CD4-positive, alpha-beta T cell treated with Interleukin-17A for 4 hours (primary cell): ENCODE measurements at places on chromosomes 11 and 22.

GRCh38 chr22:47199261-47199978 lies 437.0 kb downstream of the TBC1D22A start:
- DNase-seq = no peak

DNA sequence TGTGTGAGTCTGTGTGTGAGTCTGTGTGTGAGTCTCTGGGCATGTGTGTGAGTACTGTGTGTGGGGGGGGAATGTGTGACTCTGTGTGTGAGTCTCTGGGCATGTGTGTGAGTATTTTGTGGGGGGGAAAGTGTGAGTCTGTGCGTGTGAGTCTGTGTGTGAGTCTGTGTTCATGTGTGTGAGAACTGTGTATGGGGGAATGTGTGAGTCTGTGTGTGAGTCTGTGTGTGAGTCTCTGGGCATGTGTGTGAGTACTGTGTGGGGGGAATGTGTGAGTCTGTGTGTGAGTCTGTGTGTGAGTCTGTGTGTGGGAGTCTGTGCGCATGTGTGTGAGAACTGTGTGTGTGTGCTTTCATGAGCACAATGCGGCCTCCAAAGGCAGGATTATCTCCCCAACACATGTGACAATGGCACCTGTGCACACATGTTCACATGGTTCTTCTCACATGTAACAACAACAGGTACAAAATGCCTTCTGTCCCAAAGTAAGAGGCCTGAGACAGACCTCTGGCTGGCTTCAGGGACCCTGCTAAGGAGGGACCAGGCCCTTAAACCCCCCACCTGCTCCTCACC lies 1.6 kb downstream of the CD5 start:
- peak; percentile 37 for DNase-seq

GRCh38 chr11:66580803-66581202 lies 12.1 kb downstream of the CCDC87 start:
- no peak for DNase-seq

DNA sequence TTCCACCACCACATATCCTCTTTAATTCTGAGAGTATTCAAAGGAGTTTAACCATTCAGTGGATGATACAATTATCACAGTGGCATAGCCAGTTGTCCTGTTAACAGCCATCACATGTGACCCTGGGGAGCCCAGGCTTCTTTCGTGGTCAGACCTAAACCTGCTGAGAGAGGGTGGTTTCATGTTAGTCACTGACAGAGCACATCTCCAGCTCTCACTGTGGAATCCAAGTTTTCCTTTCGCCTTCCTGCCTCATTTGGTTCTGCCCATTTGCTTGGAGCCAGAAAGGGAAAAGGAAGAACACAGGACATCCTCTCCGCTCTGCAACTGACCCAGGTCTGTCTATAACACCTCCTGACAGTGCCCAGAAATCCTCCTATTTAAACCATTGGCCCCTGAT lies 60.4 kb downstream of the MCHR1 start:
- no peak for DNase-seq

DNA sequence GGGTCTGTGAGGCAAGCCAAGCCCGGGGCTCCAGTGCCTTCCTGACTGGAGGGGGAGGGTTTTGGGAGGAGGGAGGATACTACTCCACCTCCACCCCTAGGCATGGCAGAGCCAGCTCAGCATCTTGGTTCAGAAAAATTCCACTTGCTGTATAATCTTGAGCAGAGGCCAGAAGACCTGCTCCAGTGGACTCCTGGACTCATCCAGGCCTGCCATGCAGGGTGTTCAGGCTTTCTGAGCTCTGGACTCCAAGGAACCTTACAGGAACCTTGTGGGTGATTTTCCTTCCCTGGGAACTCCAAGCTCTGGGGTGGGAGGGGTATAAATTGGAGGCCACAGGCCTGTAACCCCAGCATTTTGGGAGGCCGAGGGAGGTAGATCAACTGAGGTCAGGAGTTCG lies 9.4 kb downstream of the CSDC2 start:
- no peak for DNase-seq

DNA sequence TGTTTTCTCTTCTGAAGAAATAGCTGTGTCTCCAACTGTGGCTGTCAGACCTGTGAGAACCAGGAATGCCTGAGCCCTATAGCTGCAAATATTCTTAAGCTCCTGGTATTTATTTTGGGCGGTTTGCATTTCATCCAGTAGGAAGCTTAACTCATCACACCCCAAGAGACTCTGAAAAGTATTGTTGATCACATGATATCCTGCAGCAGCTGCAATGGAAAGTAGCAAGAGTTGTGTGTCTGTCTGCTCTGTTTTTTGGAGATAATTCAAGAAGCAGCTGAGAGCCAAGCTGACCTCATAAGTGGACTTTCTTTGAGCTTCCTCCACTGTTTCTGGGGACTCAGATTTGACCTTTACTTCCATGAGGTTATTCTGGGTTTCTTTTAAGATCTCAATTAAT lies 36.4 kb upstream of the MRPL17 start:
- DNase-seq = no peak

GRCh38 chr11:71103266-71103665 lies 149.1 kb downstream of the SHANK2 start:
- DNase-seq = no peak

DNA sequence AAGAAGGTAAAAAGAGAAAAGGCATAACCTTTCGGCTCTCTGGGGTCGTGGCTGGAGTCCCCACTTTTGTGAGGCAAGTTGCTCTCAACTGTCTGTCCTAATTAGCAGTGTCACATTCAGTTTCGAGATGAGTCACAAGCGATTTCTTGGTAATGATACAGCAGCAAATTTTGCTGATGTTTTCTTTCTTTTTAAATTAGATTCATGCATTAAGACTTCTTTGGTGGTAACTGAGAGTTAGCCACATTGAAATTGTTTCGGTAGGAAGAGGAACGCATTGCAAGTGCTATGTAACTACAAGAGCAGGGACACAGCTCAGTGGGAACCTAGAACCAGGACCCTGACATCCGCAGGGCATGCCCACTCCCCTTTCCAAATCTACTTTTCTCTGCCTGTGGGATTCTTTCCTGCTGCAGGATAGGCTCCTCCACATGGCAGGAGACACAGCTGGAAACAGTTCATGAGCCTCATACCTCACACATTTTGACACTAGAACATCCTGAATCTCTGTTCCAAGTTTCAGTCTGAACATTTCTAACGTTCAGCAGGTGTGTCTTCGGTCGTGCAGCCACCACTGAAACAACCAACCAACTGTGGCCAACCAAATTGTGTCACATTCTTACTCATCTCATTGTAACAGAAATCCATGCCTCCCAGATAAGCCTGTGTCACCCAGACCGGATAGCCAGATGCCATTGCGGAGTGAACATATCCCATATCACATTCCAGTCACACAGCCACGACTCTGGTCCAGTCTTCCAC lies 987.6 kb downstream of the NTM start:
- DNase-seq = no peak
